DMS79 treated with DMSO at 0.1 percent for 48 hours (cell line): ENCODE measurements at places on chromosomes 13 and 19.

DNA sequence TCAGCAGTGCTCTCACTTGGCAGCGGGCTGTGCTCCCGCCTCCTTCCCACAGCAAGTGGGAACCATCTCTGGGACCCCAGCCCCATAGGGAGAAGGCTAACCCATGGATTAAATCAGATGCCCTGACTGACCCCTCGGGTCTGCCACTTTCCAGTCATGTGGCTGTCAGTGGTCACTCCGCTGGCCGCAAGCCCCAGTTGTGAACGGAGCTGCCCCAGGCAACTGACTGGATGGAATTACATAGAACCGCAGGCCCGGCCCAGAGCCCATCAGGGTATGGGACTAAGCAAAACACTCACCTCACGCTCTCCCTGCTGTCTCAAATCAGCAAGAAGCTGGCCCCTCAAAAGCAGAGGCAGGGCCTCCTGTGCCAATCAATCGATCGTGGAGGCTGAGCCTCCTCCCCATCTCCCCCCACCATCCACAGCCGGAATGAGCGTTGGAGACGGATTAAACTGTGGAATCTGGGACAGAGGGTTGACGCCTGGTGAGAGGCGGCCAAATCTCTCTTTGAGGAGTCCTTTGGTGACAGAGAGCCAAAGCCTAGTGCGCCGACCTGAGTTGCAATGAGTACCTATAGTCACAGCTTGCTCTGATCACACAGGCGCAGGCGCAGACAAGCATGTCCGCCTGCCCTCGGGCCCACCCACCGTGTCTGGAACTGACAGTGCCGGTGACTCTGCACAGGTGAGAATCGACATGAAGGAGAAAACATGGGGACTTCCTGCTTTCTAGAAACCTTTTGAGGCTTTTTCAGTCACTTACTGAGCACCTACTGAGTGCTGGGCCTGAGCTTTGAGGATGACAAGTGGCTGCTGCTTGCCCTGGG is 38.7 kb downstream of the PBX4 start:
- no peak for DNase-seq

GRCh38 chr13:75355609-75356008 is 126.4 kb downstream of the TBC1D4 start:
- DNase-seq: no peak

DNA sequence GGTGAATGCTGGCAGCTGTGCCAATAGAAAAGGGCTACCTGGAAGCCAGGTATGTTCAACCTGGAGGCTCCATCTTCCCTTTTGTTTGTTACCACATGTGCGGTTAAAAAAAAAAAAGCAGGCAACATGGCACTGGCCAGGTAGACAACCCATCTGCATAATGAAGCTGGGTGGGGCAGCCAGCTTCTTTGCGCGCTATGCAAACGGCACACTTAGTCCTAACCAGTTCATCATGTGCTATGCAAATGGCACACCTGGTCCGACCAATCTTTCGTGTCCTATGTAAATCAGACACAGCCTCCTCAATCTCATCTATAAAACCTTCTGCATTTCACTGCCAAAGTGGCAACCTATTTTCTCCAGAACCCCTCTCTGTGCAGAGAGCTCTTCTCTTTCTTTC is 11.3 kb upstream of the IGSF23 start:
- no peak for DNase-seq

DNA sequence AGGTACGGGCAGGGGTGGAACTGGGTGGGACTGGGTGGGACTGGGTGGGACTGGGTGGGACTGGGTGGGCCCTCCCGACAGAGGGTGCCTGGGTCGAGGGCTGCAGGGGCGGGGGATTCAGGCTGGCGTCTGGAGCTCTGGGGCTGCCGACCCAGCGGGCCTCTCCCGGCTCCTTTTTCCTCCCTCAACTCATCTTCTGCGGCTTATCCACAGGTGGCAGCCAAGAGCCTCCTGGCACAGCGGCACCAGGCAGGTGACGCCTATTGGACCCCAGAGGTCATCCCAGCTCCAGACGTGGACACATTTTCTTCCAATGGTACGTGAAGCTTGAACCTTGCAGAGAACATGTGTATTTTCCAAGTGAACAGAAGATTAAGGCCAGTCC is 533 bp downstream of the ZNF544 start:
- no peak for DNase-seq
